ENCODE measurements at places on chromosomes 1 and 21. TPM values are rescaled to one million over a fixed set of nuclear protein-coding genes. Genes with fewer than 3 reads are reported as not detected.

The VANGL2 gene
- 1.2 TPM for total RNA-seq

The CD1D gene
- total RNA-seq: 0.05 TPM

The RYR2 gene
- 0.10 TPM for total RNA-seq

The IFFO2 gene
- total RNA-seq: 24.6 TPM

The F5 gene
- 0.20 TPM for total RNA-seq

Measured in A549 treated with DMSO at 1 μM for 4 hours (cell line).